Suppressor macrophage treated with lipopolysaccharide for 1 hour (primary cell): ENCODE measurements at places on chromosomes 3 and 15.

DNA sequence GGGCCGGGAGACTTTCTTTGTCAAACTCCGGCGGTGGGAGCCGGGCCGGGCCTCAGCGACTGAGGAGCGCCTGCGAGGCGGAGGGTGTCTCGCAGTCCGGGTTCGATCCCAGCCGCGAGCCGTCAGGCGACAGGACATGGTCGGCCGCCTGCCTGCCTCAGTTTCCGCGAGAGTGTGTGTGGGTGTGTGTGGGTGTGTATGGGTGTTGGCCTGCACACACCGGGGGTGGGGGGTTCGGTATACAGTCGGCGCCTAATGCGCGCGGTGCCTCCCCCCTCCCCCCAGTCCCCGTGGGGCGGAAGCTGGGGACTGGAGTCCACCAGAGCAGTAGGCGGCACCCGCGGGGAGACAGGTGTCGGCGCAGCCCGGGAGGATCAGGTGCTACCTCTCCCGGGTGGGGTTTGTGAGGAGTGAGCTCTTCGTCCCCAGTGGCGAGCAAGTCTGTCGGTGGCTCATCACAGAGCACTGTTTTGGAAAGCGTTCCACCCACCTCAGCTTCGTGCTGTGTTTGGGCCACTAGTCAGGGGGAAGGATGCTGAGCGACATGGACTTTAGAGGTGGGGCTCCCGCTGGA, 246.3 kb downstream of the GOLGA6L6 start:
- DNase-seq = no peak

- no peak for DNase-seq
Measured at GRCh38 chr3:131518680-131519079, 15.9 kb upstream of the MRPL3 start.

DNA sequence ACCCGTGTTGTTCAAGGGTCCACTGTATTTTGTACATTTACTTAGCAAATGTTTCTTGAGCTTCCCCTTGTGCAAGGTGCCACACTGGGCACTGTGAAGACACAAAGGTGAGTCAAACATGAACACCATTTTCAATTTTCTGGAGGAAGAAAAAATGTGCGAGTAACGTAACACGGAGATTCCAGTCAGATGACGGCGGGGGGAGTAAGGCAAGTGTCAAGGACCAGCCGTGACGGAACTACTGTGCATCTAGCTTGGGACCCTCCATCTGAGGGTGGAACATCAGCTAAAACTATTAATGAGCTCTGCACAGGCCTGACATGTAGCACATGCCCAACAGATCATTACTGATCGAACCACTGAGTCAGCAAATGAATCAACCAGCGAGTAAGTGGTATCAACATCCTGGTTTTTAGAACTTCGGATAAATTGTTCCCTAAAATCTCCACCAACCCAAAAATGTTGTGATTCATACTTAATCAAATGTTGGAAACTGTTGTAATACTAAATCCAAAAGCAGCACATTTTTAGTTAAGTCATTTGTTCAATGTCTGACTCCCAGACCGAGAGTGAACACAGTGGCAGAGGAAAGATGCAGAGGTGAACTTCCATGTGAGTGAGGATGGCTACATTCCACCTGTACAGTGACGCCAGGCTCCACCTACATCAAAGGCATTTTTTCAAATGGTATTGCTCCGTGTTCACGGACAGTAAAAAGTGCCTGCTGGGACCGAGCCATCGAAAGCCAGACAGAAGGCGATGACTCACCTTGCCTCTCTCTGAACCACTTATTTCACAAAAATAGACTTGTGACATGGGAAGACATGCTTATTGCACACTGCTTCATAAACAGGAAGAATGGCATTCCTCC, 172.2 kb downstream of the ATP10A start:
- DNase-seq = peak; percentile 26

DNA sequence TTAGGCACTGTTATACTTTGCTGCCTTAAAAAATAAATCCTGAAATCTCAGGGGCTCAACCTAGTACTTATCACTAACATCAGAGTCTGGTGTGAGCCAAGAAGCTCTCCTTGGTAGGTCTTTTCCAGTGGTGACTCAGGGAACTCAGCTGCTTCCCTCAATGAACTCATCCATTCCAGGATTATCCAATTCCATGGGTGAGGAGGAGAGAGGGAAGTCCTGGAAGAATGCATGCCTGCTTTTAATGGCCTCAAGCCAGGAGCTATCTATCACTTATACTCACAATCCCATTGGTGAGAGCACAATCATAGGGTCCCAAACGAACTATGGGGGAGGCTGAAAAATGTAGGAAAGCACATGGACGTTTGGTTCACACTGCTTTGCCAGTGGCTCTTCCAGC, 113.6 kb downstream of the POLR2M start:
- DNase-seq = no peak

GRCh38 chr3:190155752-190156151, 35.1 kb upstream of the P3H2 start:
- no peak for DNase-seq

DNA sequence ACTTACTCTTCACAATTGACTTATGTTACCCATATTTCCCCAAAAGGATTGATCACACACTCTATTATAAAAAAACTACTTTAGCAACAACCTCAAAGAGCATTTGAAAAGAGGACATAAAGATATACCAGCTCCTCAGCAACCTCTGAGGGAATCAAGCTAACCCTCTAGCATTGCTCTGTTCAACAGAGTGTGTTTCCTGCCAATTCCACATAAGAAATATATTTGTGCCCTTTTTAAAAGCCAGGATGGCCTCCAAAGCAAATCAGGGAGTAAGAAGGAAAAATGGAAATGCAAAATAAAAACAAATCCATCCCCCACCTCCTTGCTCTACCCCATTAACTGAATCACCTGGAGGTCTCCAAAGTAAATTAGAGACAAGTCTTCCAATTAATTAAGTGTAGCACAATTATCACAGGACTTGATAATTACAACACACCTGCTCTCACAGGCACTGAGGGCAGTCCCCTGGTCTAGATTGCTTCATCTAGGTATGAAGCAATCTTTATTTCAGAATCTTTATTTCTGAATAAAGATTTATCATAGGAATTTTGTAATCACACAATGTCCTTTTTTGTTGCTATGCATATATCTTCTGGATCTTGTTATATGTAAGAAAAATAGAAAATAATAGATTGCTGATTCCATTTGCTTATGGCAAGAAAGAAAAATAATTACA, 34.8 kb downstream of the GPR176 start:
- no peak for DNase-seq

DNA sequence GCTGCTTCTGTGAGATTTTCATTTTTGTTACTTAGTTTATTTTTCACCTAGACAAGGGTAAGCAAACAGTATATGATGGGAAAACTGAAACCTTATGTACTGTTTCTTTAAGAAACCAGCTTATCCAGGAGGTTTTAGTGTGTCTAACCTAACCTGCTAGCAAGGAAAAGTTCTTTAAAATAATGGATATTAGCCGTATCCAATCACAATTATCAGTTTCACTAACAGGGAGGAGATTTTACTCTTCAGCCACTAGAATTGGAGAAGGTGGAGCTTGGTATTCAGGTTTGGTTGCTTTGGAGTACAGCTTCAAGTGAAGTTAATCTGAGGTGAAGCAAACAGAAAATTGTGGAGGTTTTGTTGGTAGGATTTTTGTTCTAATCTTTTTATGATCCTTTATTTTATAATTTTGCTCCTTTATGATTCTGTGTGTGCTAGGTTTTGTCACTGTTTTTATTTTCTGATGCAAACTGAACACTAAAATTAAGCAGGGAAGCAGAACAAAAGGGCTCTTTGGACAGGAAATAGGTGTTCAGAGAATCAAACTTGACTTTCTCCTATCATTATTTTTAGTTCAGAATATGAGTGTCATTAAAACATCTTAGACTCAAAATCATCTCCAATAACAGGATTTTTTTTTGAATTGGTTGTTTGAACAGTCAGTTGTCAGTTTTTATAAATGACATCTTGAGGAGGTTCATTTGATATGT, 13.0 kb downstream of the ZFAND6 start:
- peak; percentile 86 for DNase-seq

GRCh38 chr15:31217566-31218270, 108.9 kb upstream of the KLF13 start:
- DNase-seq = no peak

DNA sequence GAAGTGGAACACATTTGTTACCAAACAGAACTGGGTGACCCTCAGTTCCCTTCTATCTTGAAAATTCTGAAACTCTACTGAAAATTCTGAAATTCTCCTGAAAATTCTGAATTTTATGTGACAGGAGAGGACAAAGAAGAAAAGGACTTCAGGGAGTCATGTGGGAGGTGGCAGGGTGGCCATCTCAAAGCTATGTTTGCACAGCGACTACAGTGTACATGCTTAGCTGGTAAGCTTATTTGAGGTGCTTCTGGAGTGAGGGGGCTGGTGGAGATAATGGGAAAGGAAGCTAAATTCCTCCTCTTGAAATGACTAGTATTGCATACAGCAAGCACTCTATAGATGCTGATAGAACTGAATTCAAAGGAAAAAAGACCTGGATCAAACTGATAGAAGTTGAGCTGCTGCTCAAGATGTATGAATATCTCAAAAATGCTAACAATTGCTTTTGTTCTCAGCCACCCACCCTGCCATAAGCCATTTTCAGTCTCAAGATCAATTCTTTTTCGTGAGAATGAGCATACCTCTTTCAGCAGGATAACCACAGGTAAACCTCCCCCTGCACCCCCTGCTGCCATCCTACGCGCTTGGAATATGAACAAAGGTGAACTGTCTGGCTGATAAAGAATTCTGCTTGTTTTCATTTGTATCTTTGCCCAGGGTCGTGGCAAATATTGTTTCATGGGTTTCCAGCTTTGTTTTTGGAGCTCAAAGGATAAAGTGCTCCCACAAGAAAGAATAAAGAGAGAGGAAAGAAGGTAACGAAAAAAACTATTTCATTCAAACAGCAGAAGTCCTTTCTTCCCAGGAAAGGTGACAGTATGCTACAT, 16.6 kb upstream of the ARHGEF3 start:
- no peak for DNase-seq

DNA sequence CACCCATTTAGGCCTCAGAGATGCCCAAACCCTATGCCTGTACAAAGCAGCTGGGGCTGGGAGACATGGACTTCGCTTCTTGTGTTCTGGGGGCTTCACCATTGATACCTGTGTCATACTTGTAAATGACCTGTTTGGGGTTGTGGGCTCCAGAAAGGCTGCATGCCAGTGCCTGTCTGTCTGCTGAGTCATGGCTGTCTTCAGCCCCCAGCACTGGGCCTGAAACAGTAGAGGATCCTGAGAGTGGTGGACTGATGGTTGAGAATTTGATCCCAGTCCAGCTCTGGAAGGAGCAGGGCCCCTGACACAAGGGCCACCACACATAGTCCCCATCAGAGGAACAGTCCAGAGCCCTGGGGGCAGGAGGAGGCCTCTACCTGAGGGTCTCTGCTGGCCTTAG, 24.6 kb upstream of the APEH start:
- DNase-seq = no peak
